H9 (cell line): ENCODE measurements at places on chromosomes 4 and X.

GRCh38 chrX:37666516-37666915 lies 19.1 kb upstream of the XK start:
- DNase-seq, result no peak

GRCh38 chr4:138540056-138540800 lies 298.1 kb upstream of the SLC7A11 start:
- DNase-seq, result no peak

DNA sequence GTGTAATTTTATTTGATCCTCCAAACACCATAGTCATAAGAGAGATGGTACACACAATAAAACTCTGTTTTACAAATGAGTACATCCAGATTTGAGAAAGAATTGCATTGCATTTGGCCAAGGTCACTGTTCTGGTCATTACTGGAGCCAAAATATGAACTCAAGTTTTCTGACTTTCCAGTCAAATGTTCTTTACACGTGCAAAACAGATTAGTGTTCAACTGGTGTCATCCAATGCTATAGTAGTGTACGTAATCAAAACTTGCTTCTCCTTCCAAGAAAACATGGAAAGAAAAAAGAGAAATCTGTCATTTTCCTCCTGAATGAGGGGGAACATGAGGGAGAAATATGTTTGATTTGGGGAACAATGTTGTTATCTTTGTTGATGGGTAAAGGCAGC lies 291.9 kb downstream of the NAF1 start:
- no peak for DNase-seq

DNA sequence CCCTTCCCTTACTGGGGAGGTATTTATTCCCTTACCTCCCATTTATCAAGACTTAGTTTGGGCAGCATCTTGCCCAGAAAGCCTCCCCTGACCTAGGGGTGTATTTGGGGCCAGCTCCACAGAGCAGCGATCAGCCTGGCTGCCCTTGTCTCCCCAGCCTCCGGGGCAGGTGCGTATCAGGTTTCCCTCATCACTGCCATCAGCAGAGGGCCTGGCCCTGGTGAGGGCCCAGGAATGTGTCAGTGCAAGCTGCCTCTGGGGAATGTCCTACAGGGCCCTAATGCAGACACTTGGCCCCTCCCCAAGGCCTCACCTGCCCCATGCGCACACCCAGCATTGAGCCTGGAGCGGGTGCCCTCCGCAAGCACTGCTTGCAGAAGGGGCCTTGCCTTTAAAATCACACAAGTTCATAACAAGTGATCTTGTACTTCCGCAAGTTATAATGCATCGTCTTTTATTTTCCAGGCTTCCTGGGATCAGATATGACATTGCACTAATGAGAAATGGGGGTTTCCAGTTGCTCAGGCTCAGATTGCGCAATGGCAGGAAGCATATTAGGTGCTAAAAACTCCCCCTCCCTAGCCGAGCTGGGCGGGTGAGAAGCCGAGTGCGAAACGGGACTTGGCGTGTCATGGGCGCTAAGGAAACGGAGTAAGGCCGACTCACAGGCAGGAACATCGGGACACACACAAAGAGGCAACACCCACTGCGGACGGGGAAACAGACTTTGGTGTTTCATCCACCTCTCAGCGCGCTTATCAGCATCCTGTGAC lies 25.4 kb upstream of the AFAP1 start:
- peak; percentile 64 for DNase-seq

GRCh38 chr4:117326091-117326490 lies 240.7 kb upstream of the TRAM1L1 start:
- no peak for DNase-seq

DNA sequence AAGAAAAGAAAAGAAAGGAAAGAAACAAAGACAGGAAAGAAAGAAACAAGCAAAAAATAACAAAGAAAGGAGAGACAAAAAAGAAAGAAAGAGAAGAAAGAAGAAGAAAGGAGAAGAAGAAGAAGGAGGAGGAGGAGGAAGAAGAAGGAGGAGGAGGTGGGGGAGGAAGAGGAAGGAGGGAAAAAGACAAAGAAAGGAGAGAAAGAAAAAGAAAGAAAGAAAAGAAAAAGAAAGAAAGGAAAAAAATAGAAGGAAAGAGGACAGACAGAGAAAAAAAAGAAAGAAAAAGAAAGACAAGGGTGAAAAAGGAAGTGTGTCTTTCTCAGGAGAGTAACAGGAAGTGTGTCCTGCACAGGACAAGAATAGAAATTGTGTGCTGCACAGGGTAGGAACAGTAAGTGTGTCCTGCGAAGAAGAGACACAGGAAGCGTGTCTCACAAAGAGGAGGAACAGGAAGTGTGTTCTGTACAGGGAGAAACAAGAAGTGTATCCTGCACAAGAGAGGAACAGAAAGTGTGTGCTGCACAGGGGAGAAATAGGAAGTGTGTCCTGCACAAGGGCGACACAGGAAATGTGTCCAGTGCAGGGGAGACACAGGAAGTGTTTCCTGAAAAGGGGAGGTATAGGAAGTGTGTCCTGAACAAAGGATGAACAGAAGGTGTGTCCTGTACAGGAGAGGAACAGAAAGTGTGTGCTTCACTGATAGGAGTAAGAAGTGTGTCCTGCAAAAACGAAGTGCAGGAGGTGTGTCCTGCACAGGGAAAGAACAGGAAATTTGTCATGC lies 101.2 kb downstream of the ARSF start:
- no peak for DNase-seq

DNA sequence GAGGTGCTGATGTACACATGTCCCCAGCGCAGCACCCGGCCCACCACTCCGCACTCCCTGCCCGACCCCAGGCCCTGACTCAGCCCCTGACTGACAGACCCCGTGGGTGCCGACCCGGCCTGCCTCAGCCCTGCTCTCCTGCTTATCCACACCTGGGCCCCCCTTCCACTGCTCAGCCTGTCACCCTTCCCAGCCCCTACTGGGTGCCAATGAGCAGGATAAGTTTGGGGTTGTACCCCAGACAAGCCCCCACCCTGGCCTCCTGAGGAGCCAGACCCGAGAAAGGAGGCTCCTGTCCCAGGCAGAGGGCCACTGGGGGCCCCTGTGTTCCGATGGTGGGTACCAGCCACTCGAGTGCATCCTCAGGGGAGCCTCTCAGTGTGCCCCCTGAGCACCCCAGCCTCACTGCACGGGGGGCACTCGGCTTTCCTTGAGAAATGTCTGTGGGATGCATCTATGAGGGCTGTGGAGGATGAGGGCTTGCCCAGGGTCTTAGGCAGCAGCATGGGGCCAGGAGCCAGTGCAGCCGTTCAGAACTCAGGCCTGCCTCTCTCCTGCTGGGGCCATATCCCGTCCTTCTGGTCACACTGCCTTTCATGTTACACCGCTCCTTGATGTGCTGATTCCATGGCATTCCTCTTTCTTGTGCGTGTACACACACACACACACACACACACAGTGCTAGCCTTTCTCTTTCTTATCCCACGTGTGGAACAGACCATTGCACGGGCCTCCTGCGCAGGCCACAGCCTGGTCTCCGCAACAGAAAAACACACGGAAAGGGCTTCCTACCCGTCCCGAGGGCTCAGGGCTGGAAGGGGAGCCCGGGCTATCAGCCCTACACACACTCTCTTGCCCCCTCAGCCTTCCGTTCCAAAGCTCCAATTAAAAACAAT lies 220.1 kb upstream of the PSAPL1 start:
- DNase-seq, result peak; percentile 57

- no peak for DNase-seq
These were observed 7.3 kb downstream of the LRPAP1 start for GRCh38 chr4:3524920-3525319.

DNA sequence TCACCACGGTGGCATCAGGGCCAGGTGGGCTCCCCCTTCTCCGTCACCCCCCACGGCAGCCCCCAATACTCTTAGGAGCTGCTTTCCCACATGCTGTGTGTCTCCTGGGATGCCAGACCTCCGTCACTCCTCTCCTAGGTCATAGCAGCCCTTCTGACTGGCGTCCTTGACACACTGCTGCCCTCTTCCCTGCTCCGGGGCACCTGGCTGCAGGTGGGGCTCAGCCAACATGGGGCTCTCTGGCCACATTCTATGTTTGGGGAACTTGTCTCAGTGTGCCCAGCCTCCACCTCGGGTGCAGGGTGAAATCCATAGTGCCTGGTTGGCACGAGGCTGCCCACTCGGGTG lies 13.8 kb downstream of the TMEM175 start:
- DNase-seq, result no peak

DNA sequence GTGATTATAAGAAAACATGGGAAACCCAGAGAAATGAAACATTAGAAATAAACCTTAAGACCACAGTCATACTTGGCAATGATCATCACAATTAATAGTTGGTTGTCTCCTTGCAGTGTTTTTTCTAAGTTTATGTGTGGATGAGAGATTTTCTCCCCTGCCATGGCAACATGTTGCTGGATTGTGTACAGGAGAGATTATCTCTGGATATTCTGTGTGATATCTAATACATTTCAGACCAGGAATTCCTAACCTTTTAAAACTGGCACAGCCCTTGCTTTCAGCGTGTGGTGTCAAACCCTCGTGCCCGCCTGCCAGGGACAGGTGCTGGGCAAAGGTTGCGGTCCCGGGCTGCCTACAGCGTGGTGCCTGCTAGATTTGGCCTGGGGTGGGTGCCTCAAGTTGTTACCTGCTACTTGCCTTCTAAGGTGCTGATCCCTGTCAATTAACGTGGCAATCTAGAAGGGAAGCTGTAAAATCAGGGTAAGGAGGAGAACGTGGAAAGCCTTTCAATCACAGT lies 100.5 kb downstream of the TMEM131L start:
- no peak for DNase-seq

DNA sequence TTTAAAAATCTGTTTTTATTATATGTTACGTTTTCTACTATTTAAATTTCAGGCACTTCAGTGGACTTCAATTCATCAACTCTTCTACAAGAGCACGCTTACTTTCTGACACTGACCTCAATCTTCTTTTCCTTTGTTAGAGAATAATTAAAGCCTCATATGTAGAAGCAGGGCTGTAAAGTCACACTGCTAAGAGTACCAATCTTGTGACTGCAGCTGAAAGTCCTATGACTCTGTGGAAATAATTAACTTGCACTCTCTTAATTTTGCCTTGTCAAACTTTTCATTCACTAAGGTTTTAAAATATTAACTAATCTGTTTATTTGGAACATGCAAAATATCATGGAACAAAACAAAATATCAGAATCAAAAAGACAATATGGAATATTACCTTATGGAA lies 498.1 kb downstream of the PCDH10 start:
- DNase-seq, result no peak

DNA sequence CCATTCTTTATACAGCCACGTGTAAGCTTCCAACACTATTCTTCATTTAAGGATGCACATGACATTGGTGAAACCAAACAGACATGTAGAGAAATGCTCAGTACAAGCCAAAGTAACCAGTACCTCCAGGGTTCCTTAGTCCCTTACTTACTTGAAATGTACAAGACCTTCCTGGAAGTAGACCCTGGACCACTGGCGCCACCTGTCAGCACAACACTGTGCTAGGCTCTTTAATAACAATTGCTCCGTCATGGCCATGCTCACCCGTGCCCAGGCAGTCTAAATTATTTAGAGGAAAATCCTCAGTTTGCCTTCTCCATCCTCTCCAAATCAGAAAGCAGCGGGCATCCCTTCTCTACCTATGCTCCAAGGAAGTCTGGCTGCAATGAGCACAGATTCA lies 52.7 kb downstream of the ADGRA3 start:
- DNase-seq, result peak; percentile 45

DNA sequence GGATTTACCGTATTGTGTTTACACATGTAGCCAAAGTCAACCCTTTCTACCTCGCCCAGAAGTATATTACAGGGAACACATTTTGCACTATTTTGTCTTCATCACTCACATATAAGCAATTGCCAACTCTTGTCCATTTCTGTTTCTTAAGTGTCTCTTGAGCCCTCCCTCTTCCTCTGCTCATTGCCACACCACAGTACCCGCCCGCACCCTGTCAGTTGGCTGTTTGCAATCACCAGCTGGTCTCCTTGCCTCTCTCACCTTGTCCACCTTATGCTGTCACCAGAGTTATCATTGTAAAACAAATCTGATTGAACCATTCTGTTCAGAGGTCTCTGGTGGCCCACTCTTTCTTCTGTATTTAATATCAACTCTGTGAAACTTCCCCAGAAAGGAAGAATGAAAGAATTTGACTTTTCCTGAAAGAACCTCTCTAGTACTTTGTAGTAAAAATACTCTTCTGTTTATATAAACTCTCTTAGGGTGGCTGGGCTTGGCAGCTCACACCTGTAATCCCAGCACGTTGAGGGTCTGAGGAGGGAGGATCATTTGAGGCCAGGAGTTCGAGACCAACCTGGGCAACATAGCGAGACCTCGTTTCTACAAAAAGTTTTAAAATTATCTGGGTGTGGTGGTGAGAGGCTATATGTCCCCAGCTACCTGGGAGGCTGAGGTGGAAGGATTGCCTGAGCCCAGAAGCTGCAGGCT lies 50.2 kb downstream of the ING2 start:
- no peak for DNase-seq

DNA sequence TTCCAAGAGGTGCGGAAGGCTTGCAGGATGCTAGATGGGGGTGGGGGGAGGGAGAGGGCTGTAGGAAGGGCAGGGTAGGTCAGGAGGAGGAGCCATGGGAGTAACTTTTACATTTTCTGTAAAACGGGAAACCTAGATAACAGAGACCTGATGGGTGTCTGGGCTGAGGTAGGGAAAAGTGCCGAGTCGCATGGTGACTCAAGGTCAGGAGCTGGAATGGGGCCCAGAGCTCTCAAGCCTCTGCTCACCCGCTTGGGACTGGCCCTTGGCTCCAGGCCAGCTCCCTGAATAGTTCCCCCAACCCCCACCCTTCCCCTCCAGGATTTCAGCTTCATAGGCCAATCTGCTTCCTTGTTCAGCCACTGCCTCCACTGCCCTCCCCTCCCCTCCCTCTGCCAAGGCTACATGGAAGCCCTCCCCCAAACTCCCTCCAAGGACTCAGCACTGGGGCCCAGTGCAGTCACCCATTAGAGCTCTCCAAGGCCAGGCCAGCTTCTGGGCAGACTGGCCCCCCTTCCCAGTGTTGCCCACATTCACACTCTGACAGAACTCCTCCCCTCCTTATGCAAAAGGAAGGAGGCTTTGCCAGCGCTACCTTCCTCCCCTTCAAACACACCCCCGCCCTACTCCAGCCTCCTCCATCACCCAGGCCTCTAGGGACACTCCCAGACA lies 43.6 kb downstream of the TSC22D3 start:
- peak; percentile 93 for DNase-seq
